ENCODE measurements at places on chromosomes 4 and X. TPM values are rescaled to one million over a fixed set of nuclear protein-coding genes. Genes with fewer than 3 reads are reported as not detected.

- DNase-seq: no peak
These were observed 50.0 kb downstream of the EVC start for GRCh38 chr4:5760936-5761480.

DNA sequence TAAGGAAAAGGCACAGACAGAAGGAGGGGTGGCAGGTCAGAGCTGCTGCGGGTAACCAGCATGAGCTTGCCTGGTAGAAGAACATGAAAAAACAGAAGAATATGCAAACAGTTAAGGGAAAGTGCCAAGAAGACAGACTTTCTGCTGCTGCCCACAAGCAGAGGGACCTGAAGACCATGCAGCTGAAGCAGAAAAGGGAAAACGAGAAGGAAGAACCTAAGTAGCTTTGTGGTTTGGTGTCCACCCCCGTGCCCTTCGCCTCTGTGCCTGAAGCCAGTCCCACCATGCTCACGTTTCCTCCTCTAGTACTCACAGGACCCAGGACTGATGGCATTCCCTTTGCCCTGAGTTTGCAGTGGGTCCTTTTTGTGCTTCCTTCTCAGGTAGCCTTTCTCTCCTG, 62.8 kb downstream of the UBA6 start:
- DNase-seq: no peak

- no peak for DNase-seq
These were observed 161.0 kb downstream of the CPE start for GRCh38 chr4:165539801-165540200.

DNA sequence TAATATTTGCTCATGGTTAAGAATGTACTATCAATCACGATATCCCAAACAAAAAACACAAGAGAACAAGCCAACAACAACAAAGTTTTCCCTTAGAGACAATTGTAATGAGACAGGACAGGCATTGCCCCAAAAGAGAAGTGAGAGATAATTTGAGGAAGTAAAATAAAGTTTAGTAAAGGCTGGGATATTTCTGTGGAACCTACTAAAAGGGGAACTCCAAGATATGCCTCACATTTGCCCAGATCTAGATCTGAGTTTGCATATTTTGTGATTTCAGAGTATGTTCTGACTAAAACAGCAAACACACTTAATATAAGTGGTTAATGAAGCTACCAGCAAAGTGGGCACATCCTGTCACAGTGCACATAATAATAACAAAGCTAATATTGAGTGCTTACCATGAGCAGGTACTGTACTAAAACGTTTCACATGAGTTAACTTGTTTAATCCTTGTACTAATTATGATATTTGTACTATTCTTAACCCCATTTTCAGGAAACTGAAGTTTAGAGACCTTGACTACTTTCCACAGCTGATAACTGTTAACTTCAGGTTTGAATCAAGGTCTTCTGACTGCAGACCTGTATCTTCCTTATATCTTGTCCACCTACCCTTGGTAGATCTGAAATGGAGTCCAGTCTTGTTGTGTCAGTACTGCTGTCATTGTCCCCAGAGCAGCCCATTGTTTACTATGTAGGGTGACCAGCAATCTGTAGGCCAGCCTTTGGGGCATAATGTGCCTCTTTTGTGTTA, 26.0 kb upstream of the BMP2K start:
- no peak for DNase-seq

GRCh38 chr4:23390246-23390645, 499.6 kb downstream of the PPARGC1A start:
- DNase-seq: no peak

DNA sequence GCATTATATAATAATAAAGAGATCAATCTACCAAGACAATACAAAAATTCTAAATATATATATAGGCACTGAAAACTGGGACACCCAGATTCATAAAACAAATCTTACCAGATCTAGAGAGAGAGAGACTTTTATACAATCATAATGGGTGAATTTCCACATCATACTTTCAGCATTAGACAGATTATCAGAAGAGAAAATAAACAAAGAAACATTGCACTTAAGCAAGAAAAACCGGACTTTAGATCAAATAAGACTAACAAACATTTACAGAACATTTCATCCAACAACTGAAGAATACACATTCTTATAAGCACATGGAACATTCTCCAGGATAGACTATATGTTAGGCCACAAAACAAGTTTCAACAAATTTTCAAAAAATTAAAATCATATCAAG, 245.1 kb downstream of the INPP4B start:
- DNase-seq: no peak

GRCh38 chr4:88119943-88120342, 38.5 kb downstream of the ABCG2 start:
- DNase-seq: no peak

DNA sequence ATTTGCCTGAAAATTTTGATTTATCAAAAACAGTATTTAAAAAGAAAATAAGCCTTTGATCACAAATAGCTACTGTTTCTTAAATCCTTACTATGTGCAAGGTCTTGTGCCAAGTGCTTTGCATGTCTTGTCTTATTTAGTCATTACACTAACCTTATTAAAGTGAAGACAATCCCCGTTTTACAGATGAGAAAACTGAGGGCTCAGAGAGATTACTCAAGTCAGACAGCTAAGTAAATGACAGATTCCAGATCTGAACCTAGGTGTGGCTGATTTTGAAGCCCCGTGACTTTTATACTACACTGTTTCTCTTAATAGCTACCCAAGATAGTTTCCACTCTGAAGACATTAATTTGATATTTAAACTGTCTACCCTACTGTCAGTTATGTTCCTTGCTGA, 38.2 kb downstream of the AFF2 start:
- no peak for DNase-seq

GRCh38 chr4:38601244-38601915, 62.6 kb upstream of the KLF3 start:
- peak; percentile 56 for DNase-seq

- DNase-seq: no peak
These were observed 1.6 kb downstream of the WFS1 start for GRCh38 chr4:6271206-6271605.

DNA sequence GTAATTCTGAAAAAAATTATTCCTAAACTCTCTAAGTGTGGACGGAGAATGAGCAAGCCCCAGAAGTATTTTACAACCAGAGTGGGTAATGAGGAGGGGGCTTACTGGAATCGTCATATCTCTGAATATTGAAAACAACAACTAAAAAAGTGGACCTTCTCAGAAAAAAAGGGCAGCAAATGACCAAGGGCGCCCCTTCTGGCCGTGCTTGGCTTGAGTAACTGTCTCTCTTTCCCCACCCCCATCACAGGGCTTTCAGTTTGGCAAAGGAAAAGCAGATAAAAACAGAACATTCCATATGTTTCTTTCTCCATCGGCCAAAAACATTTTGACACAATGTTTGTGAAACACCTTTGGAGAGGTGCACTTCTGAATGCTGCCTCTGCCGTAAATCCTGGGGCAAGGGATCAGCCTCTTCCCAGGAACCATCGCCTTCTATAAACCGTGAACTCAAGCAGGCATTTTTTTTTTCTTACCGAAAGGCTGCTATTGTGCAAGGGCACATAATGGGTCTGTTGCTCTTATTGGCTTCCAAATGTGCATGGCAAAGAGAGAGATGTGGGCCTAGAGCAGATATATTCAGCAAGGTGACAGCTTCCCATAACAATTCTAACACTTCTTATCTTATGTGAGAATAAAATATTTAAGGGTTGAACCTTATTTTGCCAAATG, 115.4 kb downstream of the PARM1 start:
- DNase-seq: no peak

- no peak for DNase-seq
These were observed 224.2 kb upstream of the ANXA10 start for GRCh38 chr4:167868163-167868562.

- no peak for DNase-seq
These were observed 228.2 kb downstream of the MGST2 start for GRCh38 chr4:139893801-139894200.

The SCRG1 gene
- not detected for total RNA-seq

The AFAP1 gene
- 45.6 TPM for total RNA-seq

The CHRDL1 gene
- total RNA-seq: 1.2 TPM

The PROM1 gene
- total RNA-seq: not detected

The BEX5 gene
- total RNA-seq: 1.3 TPM

The MBNL3 gene
- 12.2 TPM for total RNA-seq

The NUP62CL gene
- total RNA-seq: 0.48 TPM

The COX7B2 gene
- total RNA-seq: not detected

The MAGEC3 gene
- total RNA-seq: not detected

Data from H4 (cell line).